ENCODE measurements at places on chromosomes 7 and 10.

DNA sequence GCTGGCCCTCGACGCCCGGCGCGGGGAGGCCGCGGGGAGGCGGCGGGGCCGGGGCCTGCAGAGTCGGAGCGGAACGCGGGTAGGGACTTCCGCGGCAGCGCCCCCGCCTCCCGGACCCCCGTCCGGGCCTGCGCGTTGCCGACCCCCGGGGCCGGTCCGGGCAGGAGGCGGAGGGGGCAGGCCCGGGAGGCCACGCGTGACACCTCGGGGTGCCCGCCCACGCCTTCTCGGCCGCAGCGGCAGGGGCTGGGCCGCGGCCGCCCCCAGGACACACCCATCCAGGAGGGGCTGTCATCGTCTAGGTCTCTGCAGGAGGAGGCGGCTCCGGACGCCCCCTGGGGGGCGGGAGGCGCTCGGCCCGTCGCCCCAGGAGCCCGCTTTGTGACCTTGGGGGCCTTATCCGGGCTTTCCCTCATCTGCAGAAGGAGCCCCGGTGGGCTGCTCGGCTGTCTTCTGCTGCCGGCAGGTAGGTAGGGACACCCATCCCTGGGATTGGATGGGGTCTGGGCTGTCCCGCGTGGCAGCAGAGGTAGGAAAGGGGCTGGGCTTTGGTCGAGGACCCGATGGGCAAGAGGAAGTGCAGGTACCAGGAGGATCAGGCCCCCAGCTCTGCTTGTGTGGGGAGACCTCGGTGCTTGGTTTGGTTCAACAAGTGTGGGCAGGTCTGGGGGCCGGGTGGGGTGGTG is 569 bp downstream of the ZNF316 start:
- DNase-seq: peak; percentile 19

DNA sequence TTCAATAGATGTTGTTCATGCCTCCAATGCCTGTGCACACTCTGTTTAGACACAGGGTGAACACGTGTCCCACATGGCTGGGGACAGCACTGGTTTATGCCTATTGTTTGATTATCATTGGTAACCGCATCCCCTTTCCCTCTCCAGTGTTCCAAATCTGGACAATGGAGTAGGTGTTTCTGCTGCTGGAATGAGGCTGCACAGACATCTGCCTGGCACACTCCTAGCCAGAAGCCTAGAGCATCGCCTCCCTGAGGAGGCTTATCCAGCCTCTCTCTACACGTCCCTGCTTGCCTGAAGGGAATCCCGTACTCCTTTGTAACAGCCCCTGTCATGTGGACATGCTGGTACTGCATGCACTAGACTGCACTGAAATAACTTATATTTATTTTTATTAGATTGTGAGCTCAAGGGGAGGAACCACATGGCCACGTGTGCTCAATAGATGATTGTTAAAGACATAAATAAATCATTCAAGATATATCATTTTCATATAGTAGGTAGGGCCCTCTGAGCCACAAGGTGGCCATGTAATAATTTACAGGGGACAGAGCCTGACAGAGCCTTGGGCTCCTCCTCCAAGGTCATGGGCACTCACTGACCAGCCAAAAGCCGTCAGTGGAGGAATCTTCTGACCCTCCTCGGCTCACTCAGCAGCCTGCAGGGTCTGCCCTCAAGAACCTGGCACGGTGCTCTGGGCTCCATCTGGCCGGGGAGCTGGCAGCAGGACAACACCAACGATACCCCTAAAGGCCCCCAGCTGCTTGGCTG is 310.9 kb upstream of the ZNF32 start:
- DNase-seq: no peak

DNA sequence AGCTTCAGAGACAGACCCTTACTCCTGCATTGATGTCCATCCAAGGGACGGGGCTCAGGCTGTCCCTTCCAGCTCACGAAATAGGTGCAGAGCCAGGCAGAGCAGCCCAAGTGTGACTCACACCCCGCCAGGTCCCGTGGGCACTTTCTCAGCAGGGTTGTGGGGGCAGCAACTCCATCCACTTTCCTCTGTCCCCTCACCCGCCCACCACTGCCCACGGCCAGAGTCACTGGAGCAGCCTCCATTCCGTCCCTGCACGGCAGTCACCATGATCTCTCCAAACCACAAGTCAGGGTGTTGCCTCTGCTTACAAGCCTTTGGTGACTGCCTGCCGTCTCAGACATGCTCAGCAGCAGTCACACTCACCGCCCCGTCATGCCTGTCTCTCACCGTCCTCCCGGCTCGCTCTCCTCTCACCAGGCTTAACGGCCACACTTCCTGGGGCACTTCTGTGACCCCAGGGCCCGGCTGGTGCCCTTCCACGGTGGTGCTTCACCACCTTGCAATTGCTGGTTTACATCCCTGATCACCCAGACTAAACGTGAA is 39.3 kb downstream of the CALML3 start:
- peak; percentile 26 for DNase-seq

DNA sequence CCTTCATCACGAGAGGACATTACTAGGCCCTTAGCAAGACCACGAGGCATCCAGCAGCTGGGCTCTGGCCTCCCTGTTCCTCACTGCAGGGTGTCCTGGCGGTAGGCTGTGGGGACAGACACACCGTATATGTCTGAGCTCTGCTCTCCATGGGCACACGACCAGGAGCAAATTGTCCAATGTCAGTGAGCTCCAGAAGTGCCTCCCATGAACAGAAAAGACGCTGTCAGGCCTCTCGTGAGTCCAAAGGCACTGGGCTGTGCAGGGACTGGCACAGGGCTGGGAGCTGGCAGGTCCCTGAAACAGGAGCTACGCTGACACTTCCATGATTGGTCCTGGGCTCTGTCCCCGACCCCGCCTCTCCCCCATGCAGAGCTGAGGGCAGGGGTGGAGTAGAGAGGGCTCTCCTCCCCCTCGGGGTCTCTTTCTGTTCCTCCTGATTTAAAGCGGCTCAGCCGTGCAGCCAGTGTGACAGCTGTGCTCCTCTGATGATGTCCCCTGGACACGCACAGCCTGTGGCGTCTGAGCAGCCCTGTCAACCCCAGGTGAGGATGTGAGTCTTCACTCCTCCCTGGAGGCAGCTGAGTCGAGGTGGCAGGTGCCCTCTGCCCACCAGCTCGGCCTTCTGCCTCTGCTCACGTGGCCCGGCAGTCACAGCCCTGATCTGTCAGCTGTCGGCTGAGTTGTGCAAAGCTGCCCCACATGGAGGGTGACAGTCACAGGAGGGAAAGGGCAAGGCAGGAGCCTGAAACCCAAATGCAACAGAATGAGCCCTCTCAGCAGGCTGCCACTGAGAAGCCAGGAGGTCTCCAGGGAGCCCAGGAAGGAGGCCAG is 13.0 kb downstream of the ANTXRL start:
- DNase-seq: no peak

DNA sequence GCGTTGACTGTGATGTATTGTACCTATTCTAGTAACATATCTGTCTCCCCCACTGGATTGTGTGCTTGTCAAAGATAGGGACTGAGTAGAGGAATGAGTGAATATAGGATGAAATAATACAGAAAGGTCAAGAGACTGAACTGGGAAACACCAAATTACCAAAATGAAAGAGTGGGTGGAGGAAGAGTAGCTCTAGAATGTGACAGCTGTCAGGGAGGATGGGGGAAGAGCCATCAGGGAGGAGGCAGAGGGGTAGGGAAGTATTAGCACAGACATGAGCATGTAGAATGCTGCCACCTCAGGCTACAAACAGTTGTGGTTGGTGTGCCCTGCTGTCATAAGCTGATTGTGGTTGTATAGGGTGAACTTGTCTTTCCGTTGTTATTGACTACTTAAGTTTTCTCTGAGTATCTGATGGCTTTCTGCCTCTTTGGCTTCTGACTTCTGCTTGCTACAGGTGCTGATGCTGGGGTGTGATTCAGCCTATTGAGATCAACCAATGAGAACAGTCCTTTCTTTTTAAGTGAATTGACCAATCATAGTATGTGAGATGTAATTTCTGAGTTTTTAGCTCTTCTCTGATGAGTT is 5.6 kb downstream of the CCSER2 start:
- DNase-seq: peak; percentile 16

- DNase-seq: no peak
Observed at GRCh38 chr10:17181751-17182150, 19.7 kb downstream of the TRDMT1 start.

DNA sequence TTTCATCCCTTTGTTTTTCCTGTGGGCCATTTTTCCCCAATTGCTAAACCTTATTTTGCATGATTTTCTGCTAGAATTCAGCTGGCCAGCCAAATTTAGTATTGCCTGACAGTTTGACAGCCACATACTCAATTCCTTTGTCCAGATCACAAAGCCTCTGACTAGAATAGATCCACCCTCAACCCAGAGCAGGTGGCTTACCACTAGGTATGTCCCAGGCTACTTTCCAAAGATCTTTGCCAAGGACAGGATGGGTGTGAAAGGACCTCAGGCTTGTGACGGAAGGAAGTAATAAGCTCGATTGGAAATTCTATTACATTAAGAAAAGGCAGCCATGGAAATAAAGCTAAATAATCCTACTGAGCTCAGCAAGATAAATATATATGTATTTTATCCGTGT is 50.6 kb upstream of the AGK start:
- DNase-seq: no peak

- peak; percentile 2 for DNase-seq
Observed at GRCh38 chr10:89391907-89392756, at the start of gene IFIT1. IFIT1 (plus strand) TSS chr10:89392623; CDS start chr10:89392713, 90 bp downstream.

- no peak for DNase-seq
Observed at GRCh38 chr7:13743226-13743625, 246.2 kb downstream of the ETV1 start.

DNA sequence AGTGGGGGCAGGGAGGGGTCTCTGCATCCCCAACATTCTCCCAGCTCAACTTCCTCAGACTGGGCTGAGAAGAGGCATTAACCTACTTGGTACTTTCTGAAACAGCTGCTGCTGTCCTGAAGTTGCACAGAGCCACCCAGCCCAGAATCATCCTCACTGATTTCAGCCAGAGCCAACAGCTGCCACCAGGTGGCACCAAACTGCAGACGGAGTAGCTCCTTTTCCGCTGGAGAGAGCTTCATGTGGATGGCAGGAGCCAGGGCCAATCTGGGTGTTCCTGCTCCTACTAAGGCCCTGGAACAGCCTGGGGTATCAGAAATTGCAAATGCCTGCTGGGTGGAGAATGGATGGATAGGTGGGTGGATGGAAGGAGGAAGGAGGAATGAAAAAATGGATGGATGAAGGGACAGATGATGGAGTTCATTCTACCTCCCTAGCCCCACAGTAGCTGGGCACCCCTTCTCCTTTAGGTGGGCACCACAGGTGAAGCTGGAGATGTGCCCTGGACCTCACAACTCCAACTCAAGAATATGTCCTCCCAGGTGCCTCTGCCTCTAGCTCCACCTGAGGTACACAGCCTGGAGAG is 11.8 kb upstream of the DRGX start:
- peak; percentile 56 for DNase-seq

DNA sequence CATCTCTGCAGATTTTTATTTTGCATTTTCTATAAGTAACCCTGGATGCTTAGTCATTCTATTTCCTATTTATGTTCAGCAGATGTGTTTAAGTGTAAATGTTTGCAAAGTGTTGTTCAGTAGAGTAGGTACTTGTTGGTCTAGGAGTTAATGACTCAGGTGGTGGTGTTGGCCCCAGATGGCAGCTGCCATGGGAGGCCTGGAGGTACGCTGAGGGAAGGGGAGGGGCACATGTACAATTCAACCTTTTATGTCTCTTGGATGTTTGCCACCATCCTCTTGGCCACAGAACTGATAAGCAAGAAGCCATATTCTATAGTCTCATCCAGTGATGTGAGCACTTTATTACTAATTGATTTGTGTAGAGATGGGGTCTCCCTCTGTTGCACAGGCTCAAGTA is 68.1 kb upstream of the SLC39A12 start:
- no peak for DNase-seq

- DNase-seq: peak; percentile 75
Observed at GRCh38 chr7:2508327-2509215, 11.0 kb upstream of the LFNG start.

- no peak for DNase-seq
Observed at GRCh38 chr7:29471444-29472138, 92.0 kb upstream of the PRR15 start.

DNA sequence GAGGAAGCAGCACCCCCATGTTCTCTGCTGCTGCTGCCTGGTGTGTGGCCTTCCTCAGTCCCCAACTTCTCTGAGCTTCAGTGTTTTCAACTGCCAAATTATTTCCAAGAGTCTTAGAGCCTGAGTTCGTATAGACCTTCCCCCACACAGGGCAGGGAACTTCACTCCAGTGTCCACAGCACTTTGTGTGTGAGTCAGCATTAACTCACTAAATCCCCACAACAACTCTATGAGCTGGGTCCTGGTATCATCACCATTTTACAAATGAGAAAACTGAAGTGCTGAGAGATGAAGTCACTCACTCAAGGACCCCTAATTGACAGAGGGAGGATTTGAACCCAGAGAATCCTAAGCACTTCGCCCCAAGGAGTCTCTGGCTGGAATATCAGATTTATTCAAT is 48.3 kb downstream of the ADCYAP1R1 start:
- no peak for DNase-seq

DNA sequence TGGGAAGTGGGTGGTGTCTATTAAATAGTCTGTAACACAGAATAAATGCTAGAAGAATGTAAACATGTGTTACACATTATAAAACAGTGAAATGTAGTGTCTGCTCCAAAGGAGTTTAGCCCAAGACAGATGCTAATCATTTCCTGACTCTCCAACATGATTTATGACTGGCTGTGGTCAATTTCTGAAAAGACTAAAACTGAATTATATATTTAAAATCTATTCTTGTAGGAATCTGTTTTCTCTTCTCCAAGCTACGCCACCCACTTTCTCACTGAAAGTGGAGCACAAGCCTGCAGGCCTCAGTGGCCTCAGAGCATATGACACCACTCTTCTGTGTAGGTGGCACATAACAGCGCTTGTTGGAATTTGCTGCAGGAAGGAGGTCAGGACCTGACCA is 44.4 kb downstream of the CTTNBP2 start:
- DNase-seq: no peak

DNA sequence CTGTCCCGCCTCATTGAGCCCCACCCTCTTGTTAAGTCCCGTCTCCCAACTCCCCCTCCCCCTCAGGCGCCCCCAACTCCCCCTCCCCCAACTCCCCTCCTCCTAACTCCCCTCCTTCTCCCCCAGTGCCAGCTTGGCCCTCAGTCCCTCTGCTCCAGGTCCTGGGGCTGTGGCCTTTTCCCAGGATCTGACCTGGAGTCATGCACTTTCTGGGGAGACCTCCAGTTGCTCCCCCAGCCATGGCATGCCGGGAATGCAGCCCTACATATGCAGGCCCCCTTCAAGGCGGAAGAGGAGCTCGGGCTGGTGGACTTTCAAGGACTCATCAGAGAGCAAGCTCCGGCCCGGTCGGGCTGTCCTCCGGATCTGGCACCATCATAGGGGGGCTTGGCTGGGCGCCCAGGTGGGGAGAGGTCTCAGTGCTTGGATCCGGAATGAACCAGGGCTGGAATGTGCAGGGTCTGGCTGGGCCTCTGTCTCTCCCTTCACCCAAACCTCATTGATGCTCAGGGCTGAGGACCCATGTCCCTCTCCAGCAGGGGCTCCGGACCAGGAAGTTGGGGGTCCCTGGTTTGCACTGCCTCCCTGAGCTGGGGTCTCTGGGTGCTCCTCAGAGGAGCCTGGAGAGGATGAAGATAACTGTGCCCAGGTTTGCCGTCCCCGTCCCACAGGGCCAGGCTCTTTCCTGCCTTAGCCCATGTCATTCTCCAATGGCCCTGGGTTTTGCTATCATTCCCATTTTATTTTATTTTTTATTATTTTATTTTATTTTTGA is 41.1 kb downstream of the TMEM270 start:
- no peak for DNase-seq

GRCh38 chr7:155377838-155378579 is 79.9 kb upstream of the EN2 start:
- DNase-seq: no peak

- no peak for DNase-seq
Observed at GRCh38 chr7:44629829-44630522, 23.5 kb downstream of the OGDH start.

GRCh38 chr10:93026072-93026471 is 34.5 kb upstream of the CYP26C1 start:
- DNase-seq: no peak

Measured in activated CD4-positive, CD25-positive, alpha-beta regulatory T cell (primary cell).